ENCODE measurements at places on chromosomes 16 and 17.

DNA sequence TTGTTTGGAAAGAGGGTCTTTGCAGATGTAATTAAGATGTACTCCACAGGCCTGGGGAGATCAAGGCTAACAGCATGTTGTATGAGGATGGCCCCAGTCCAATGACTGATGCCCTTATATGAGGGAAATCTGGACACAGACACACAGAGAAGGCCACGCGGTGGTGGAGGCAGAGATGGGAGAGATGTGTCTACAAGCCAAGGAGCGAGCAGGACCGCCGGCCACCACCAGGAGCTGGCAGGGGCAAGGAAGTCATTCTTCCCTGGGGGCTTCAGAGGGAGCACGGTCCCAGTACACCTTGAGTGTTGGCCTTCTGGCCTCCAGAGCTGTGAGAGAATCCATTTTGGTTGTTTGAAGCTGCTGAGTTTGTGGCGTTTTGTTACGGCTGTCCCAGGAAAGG lies 14.7 kb downstream of the SOCS3 start:
- no peak for DNase-seq

- no peak for DNase-seq
These were observed 96.7 kb downstream of the SEC14L1 start for GRCh38 chr17:77237232-77238008.

GRCh38 chr17:31310260-31310659 lies 3.6 kb downstream of the EVI2B start:
- peak; percentile 84 for DNase-seq

DNA sequence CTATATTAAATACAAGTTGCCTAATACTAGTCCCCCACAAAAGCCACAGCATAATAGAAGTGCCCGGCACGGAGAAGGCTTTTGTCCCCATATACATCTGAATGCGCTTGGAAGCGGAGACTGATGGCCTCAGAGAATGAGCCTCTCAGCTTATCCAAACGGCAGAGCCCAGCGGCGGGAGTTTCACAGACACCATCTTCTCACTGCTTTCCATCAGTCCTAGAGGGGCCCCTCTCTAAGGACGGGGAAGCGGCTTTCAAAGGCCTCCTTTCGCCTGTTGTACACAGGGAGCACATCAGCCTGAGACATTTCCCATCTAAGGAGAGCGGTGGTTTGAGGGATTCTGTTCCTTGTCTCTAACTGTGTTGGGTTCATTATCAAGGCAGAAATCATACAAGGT lies 16.9 kb downstream of the NXN start:
- no peak for DNase-seq

DNA sequence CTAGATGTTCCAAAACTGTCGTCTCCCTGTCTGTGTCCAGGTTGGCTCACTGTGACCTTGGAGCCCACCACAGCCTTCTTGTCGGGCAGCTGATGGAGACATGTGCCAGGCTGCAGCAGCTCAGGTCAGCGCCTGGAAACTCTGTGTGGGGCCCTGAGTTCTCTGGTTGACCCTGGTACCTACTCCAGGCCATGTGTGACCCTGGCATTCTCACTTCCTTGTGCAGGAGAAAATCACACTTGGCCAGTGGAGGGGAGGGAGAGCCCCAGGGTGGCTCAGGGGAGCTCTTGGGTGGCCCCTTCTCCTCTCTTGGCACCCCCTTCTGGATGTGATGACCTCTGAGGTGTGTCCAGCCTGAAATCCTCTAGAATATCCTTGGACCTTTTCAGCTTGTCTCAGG lies 25.0 kb upstream of the CPNE2 start:
- no peak for DNase-seq

DNA sequence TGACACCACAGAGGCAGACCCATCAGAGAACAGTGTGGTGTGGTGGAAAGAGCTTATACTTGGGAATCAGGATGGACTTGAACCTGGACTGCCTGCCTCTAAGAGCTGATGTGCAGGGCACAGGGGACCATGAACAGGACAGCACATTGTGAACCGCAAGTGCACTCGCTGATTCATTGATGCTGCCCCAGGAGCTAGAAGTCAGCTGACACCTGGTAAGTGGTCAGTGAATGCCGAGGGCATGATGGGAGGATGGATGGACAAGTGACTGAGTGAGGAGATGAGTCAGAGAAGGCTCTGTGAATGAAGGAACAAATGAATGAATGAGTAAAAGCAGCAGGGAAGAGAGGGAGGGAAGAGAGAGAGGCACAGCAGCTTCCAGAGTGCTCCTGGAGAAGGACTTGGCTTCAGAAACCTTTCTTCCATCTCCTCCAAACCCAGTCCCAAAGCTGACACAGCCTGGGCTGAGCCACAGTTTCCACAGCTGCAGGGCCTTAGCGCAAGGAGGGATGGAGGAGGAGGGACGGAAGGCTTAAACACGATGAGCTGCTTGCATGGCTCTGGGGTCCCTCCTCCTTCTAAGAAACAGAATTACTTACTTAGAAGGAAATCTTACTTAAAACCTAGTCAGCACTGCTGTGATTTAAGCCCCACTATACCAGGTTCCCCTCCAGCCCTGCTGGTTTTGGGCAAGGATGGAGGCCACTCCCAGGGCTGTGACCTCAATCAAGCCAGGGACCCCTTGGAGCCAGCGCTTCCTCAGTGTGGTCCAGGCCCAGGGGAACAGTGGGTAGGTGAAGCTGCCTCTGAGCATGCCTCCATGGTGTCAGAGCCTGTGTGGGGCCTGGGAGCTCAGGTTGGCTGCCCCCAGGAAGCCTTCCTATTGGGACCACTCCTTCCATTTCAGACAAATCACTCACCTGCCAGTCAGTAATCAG lies 184.6 kb downstream of the TMEM132E start:
- no peak for DNase-seq

DNA sequence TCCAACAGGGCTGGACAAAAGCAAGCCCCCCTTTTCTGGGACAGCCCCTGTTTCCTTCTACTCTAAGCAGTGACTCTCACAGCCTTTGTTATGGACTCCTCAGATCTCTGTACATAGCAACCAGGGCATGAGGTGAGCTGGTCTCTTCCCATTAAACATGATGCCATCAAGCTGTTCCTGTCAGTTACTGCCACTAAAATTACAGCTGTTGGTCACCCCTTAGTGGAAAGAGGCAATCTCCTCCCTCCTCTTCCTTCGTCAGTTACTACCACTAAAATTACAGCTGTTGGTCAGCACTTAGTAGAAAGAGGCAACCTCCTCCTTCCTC lies 95.2 kb upstream of the SMIM36 start:
- no peak for DNase-seq

DNA sequence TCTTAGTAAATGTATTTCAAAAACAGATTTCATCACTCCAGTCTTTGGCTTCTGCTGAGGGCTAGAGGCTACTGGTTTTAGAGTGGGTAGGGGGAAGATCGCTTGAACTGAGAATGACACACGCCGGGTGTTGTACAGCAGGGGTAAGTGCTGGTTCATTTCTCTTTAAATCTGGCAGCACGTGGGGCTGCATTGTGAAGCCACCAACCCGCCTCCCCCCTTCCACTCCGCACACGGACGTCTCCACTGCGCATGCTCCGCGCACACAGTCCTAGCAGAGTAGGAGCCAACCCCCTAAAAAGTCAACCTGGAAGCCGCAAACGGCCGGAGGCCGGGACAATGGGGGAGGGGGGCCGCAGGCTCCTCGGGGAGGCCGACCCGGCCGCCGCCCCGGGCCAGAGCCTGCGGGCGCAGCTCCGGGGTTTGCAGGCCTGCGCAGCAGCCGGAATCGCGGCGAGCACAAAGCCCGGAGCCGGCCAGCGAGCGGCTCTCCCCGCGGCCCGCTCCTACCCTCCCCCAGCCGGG lies 1.3 kb downstream of the UBE2G1 start:
- DNase-seq: peak; percentile 92

- DNase-seq: no peak
These were observed 345.2 kb upstream of the TBX2 start for GRCh38 chr17:61054436-61054835.

DNA sequence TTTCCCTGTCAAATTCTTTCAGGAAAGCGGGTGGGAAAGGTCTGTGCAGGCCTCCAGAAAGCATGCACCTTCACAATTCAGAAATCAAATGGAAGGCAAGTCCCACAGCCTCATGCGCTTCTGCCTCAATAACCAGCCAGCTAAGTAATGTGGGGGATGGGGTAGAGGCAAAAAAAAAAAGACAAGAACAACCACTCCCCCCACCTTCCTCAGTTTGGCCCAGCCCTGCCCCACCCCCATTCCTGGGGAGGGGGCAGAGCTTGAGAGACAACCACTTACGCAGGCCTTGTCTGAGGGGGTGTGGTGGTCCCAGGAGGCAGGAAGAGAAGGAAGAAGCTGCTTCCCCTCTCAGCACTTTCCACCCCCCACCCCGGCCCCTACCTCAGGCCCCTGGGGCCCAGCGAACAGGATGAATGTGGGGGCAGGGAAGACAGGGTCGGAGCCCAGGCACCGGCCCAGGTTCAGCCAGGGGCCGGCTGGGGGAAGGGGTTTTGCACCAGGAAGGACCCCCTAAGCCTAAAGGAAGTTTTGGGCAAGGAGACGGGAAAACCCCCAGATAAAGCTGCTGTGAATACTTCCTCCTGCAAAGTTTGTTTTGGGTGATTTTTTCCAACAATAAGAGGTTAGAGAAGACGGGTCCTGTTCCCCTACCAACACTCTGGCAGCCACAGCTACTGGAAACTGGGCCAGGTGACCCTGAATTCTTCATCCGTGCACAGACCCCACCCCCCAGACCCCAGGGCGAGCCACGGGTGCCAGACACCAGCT lies 1.2 kb downstream of the JUP start:
- DNase-seq: no peak

DNA sequence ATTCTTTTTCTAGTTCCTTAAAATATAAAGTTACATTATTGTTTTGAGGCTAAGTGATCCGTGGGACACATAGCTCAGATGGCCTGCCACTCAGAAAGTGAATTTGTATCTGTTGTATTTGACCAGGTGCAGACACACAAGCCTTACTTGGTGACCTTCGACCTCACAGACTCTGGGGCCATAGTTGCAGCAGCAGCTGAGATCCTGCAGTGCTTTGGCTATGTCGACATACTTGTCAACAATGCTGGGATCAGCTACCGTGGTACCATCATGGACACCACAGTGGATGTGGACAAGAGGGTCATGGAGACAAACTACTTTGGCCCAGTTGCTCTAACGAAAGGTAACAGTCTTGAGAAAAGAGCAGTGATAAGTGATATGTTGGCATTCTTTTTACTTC lies 30.5 kb downstream of the TMEM11 start:
- DNase-seq: no peak

DNA sequence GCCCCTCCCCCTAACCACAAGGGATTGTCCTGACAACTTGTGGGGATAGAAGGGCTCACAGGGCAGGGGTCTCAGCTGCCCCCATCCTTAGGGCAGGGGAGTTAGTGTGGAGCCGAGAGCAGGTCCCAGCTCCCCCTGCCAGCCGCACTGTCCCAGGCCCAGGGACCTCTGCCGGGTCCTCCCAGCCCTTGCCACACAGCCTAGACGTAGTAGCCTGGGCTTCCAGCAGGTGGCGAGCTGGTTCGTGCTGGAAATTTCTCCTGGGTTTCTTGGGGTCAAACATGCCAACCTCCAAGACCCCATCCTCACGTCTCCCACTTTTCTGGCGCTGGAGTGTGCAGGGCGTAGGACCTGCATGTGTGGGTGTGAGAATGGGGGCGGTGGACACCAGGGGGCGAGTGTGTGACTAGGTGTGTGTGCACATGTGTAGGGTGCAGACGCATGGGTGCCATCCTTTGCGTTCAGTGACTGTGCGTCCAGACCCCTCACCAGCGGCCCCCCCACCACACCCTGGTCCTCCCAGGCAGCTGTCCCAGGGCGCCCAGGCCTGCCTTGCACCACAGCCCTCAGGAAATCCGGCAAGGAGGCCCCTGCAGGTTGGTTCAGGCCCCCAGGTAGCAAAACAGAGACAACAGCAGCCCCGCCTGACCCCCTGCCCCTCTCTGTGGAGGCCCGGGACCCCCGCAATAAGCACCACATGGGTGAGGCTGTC lies 29.5 kb downstream of the SBK1 start:
- peak; percentile 46 for DNase-seq

GRCh38 chr16:22388101-22388644 lies 13.8 kb upstream of the CDR2 start:
- DNase-seq: no peak

DNA sequence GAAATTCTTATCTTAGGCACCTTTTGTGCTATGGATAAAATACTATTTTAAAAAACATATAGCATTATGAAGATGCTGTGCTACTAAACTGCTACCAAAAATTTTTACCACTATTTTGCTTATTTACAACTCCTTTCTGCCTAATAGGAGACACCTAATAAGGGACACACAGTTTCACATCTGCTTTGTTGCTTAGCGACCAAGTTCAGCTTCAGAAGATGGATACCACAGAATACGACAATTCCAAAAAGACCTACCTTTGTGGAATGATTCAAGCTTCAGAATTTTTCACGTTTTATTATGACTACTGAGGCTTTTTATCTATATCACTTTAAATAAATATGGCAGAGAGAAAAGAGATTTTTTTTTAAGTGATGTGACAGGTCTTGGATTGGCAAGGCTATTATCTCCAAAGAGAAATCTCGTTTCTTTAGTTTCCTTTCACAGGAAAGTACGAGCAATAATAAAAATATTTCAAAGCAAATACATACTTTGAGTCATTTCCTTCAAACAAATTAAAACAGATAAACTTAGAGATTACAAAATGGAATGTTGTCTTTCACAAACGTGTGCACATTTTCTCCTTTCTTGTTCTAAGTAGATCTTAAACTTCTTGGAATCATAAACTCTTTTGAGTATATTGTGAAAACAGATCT lies 35.4 kb downstream of the SPAG9 start:
- no peak for DNase-seq

DNA sequence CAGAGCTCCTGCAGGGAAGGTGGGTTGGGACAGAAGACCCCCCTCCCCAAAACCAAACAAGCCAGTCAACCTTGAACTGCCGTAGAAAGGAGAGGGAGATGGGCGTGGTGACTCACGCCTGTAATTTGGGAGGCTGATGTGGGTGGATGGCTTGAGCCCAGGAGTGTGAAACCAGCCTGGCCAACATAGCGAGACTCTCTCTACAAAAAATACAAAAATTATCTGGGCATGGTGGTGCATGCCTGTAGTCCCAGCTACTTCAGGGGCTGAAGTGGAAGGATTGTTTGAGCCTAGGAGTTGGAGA lies 42.1 kb downstream of the NT5M start:
- DNase-seq: no peak

GRCh38 chr17:38867968-38868816 lies 1.7 kb upstream of the LASP1 start:
- DNase-seq: peak; percentile 29

DNA sequence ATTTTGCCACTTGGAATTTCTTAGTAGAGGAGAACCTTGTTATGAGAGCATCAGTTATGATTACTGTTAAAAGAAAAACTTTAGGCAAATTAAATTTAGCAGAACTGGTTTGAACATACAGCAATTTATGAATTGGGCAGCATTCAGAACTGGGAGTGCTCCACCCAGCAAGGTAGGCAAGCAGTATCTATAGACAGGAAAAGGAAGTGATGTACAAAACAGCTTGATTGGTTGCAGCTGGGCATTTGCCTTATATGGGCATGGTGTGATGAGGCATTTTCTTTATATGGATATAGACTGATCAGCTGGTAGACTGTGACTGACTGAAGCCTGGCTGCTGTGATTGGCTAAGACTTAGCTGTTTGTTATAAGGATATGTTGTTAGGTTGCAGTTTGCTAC lies 17.6 kb upstream of the CYLD start:
- peak; percentile 18 for DNase-seq
